ENCODE measurements at places on chromosomes 2 and 18.

DNA sequence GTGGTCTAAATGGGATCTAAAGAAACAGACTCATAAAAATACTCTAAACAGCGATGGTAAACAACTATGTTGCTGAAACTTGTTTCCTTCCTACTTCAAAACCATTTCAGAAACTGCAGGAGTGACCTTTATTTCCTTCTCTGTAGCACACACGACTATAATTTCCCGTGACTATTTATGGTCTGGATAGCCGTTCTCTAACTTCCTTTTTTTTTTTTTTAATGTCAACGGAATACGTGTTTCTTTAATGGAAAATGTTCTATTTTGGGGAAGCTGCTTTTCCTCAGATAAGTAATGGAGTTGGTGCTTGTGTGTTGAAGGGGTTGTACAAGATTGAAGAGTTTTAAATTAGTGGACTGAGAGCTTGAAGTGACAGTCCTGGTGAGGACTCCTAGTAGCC, 224.1 kb downstream of the PHLPP1 start:
- no peak for DNase-seq

DNA sequence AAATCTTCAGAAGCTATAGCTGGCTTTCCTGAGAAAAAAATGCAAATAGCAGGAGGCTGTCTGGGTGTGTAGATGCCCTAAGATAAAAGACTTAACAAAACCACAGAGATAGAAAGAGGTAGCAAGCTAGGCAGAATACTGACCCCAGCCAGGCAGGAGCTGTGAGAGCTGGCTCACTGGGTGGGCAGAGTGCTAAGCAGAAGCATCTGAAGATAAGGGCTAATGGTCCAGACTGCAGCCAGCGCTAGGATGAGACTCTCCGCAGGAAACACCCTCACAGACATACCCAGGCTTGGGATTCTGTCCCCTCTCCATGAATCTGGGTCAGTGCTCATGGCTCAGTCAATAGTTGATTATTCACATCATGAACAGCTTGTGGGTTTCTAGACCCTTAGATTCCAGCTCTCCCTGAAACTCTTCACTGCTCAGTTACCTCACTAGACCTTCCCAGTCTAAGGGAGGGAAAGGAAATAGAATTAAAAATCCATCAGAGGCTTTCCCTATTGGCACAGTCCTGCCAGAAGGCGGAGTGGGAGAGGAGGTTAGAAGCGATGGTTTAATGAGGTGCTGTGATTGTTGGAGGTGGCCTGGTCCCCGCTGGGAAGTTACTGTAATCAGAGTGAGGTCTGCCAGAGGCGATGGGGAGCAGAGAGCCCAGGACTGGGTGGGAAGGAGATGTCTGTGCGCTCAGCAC, 21.4 kb upstream of the CCBE1 start:
- DNase-seq, result no peak

GRCh38 chr18:45573514-45573913, 41.8 kb upstream of the SLC14A2 start:
- no peak for DNase-seq

DNA sequence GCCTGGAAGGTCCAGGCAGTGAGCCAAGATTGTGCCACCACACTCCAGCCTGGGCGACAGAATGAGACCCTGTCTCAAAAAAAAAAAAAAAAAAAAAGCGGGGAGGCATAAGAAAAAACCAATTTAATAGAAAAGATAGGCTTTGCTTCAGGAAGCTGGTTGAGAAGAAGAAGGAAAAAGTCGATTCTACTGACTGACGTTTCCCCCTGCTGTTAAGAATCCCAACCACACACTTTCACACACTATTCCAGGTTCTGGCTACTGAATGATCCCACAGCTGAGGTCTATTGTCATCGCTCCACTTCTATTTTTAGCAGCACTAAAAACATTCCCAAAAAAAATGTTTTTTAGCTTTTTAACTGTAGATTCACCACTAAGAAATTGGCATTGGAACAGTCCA, 6.7 kb upstream of the CHCHD5 start:
- DNase-seq, result no peak

- no peak for DNase-seq
These were observed 775 bp downstream of the WDR12 start for GRCh38 chr2:202910698-202911097.

GRCh38 chr2:60759654-60760053, 3.6 kb downstream of the PAPOLG start:
- DNase-seq, result no peak

DNA sequence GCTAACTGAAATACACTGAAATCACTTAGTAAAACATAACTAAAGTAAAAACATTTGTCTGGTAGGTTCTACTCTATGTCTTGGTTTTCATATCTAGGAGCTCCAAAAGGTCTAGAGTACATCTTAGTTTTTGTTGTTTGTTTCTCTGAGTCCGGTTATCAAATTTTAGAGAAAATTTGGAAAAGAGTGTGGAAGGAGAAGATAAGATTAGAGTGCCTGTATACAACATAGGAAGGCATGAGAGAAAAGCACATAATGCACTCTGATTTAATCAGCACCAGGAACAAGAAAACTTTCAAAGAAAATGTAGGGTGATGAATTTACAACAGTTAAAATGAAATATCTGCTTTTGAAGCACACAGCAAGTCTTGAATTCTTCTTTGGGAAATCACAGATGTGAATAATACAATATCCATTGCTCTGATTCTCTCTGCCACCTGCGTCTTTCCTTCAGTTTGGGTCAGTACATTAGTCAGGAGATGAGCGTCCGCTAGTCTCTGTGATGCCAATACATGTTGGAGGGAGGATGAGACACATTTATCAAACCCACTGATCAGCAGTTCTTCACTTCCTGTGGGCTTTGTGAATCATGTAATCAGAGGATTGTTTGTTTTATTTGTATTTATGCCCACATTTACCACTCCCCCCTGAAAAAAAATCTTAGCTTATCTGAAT, 477.8 kb upstream of the GCFC2 start:
- no peak for DNase-seq

- no peak for DNase-seq
These were observed 10.4 kb upstream of the FAM228A start for GRCh38 chr2:24164416-24164973.

DNA sequence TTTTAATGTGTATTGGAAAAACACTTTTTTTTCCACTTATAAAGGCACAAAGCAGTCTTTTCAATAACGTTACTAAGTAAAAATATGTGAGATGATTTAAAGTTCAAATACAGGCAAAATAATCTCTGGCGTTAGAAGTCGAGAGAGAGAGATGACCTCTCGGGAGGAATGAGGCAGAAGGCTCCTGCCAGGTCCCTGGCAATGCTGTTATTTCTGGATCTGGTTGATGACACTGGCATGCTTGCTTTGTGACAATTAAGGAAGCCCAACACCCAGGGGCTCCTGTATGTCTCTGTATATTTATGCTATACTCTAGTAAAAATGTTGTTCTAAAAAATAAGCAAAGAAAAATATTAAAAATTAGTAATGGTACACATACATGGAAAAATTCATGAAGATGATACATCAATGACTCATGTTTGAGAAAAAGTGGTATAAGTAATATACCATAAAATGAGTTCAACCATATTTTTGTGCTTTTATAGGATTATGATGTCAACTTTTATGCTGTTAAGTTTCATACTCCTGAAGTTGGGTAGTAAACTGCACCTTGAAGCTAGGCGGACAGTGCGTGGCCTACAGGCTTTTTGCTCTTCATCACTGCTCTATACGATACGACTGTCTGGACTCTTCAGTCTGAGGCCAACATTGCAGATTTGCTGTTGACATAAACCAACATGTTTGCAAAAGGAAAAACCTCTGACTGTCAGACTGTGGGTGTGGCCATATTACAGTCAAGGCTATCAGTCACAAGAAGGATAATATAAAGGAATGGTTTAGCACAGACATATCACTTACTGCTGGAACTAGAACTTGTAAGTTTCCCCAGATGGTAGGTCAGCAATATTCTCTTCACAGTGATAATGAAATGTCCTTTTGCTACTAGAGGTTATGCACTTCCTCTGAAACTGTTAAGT, 19.8 kb downstream of the VPS4B start:
- DNase-seq, result no peak

GRCh38 chr2:28342081-28342967, 50.3 kb upstream of the FOSL2 start:
- no peak for DNase-seq

GRCh38 chr2:38146275-38146906, 70.4 kb upstream of the CYP1B1 start:
- no peak for DNase-seq

- DNase-seq, result no peak
These were observed 60.0 kb upstream of the SPTBN1 start for GRCh38 chr2:54396107-54396506.

DNA sequence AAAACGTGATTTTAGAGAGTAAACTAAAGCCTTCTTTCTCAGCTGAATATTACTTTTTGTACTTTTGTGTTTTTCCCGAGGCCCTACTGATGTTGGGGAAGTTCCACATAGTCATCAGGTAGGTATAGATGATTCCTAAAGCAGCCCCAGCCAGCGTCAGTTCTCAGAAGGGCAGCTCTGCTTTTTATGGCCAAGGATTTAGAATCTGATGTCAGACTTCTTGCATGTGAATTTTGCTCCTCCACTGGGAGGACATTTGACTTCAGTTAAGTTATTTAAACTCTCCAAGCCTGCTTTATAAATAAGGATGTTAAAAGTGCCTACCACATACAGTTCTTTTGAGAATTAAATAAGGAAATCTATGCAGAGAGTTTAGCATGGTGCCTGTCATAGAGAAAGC, 130.8 kb downstream of the NCKAP5 start:
- no peak for DNase-seq

- no peak for DNase-seq
These were observed 6.0 kb downstream of the CAVIN2 start for GRCh38 chr2:191840921-191841320.

DNA sequence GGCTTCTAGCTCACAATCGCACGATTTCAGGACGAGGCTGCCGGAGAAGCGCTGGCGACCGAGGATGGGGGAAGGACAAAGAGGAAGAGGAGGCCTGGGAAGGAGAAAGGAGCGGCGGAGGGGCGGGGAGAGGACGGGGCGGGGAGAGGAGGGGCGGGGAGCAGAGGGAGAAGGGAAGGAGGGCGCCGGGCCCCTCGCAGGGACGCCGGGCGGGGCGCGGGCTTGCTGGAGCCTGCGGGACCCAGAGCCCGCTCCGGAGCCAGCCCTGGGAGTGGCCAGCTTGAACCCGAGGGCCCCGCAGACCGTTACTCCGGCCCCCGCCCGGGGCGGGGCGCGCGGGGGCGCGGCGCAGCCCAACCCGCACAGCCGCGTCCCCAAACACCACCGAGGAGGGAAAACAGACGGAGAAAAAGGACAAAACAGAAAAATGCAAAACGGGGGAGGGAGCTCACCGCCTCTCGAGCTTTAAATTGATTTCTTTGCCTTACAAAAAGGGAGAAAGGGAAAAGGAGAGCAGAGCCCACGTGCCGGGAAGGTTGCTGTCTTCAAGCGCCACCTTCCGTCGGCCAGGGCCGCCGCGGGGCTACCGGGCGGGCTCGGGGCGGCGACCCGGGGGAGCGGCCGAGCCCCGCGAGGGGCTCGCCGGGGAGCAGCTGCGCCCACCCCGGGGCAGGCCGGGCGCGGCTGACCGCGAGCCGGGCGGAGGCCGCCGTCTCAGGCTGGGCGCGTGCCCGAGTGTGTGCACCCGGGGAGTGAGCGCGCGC, 781 bp upstream of the SOX11 start:
- DNase-seq, result no peak

DNA sequence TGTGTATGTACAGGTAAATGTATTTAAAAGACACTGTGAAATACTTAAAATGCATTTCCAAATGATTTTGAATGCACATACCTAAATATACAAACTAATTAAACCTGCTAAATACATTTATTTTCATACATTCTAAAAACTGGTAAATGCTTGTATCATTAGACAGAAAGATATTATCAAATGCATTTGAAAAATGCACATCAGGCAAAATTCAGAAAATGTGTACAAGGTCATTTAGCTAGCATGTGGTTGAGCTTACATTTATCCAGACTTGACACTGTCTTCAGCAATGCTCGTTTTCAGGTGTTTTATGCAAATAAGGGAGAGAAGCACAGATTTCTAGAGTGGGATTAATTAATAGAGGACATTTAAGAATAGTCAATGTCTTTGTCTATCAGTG, 374.2 kb downstream of the SUCLG1 start:
- DNase-seq, result no peak

- no peak for DNase-seq
These were observed 16.2 kb downstream of the STK25 start for GRCh38 chr2:241492174-241492565.

DNA sequence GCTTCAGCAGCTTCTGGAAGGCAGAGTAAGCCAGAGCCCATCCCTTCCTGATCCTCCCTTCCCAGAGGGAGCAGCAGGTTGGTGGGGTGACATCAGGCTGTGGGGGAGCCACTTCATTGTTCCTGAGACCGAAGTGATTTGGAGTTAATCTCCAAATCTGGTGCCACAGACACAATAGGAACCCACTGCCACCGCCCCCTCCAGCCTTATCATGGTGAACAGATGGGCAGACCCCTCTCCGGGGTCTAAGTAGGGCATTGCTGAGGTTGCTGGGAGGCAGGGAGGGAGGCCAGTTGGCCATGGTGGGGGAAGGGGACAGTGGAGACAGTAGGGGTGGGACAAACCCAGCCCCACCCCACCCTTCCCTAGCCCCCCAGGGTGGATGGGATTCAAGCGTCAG, 25.6 kb upstream of the SLC35F6 start:
- DNase-seq, result no peak

GRCh38 chr2:215624423-215624829, 188.6 kb upstream of the FN1 start:
- no peak for DNase-seq

DNA sequence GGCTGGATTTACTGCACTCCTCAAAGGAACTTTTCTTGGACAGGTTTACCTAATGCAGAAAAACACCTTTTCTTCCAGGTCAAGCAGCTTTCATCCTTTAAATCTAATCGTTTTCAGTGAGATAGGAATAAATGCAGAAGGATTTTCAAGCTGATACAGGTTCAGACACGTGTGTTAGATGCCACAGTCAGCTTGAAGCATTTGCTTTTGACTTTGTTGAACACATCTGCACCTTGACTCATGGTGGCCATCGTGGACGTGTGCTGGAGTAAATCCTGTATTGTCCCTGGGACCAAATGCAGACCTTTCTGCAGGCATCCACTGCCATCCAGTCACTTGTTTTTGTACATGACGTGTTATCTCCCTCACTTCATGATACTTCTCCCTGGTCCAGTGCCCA, 61.9 kb downstream of the KLHL29 start:
- no peak for DNase-seq

DNA sequence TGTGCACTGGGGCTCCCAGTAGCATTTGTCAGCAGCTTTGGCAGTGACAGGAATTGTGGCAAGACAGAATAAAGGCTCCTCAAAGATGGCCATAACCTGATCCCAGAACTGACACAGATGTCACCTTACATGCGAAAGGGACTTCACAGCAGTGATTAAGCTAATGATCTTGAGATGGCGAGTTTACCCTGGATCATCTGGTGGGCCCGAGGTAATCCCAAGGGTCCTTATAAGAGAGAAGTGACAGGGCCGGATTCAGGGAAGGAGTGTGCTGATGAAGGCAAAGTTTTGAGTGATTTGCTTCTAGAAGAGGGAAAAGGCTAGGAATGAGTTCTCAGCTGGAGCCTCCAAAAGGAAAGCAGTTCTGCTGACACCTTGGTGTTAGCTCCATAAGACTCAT, 333.9 kb downstream of the LPIN1 start:
- DNase-seq, result no peak

Measured in activated naive CD4-positive, alpha-beta T cell treated with anti-CD3 and anti-CD28 coated beads, Interleukin-2, amount 50 U/mL, for 72 hours (primary cell).